ENCODE measurements at places on chromosomes 12 and 14.

- DNase-seq: peak; percentile 61
Observed at GRCh38 chr14:24416254-24416931, 13.1 kb downstream of the CBLN3 start.

- DNase-seq: no peak
Observed at GRCh38 chr12:45429831-45430230, 213.9 kb downstream of the ANO6 start.

- DNase-seq: no peak
Observed at GRCh38 chr12:96447256-96447655, 42.1 kb upstream of the CFAP54 start.

- no peak for DNase-seq
Observed at GRCh38 chr14:28382444-28383190, 384.0 kb upstream of the FOXG1 start.

GRCh38 chr12:75592086-75592485 lies 80.7 kb upstream of the KRR1 start:
- DNase-seq: no peak

DNA sequence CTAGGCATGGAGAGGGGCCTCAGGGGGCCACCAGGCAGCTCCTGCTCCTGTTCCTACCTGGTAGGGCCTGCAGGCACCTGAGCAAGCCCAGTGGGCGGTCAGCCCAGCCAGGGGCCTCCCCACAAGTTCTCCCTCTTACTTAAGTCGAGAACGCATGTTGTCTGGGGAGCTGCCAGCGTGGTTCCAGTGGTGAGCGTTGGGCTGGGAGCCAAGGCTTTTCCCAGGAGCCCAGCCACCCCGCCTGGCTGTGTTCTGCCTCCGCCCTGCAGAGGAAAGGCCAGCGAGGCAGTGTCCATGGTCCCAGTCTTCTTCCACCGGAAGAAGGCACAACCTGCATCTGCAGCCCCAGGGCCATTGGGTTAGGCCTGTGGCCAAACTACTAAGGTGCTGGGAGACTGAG lies 1.4 kb downstream of the C14orf180 start:
- no peak for DNase-seq

DNA sequence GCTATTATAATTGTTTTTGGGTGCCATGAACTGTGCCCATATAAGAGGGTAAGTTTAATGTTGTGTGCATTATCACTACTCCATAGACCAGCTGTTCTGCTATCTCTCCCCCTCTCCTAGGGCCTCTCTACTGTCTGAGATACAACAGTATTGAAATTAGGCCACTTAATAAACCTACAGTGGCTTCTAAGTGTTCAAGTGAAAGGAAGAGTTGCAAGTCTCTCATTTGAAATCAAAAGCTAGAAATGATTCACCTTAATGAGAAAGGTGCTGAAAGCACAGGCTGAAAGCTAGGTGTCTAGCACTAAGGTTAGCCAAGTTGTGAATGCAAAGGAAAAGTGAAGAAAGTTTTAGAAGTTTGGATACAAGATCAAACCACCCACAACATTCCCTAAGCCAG lies 168.0 kb downstream of the SLC16A7 start:
- no peak for DNase-seq

- DNase-seq: no peak
Observed at GRCh38 chr14:50319721-50320120, 7.6 kb downstream of the DMAC2L start.

- no peak for DNase-seq
Observed at GRCh38 chr12:124151583-124151982, 143.3 kb upstream of the RFLNA start.

- no peak for DNase-seq
Observed at GRCh38 chr12:121657305-121658008, 12.0 kb downstream of the MORN3 start.

GRCh38 chr12:97142737-97143410 lies 235.8 kb downstream of the NEDD1 start:
- no peak for DNase-seq

DNA sequence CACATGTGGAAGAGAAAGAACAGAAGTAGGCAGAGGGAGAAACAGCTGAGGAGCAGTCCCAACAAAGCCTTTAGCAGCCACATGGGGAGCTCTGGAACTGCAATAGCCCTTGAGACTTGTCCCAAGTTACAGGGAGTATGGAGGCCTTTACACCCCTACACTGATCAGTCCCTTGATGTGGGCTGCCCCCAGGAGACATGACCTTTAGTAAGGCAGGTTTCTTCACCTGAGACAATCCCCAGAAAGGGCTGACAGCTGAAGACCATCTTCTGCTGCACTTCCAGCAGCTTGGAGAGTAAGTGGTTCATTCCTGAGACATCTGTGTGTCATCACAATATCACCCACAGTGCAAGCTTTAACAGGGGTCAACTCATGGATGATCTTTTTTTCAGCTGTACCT lies 8.6 kb upstream of the SNAPC1 start:
- DNase-seq: no peak

DNA sequence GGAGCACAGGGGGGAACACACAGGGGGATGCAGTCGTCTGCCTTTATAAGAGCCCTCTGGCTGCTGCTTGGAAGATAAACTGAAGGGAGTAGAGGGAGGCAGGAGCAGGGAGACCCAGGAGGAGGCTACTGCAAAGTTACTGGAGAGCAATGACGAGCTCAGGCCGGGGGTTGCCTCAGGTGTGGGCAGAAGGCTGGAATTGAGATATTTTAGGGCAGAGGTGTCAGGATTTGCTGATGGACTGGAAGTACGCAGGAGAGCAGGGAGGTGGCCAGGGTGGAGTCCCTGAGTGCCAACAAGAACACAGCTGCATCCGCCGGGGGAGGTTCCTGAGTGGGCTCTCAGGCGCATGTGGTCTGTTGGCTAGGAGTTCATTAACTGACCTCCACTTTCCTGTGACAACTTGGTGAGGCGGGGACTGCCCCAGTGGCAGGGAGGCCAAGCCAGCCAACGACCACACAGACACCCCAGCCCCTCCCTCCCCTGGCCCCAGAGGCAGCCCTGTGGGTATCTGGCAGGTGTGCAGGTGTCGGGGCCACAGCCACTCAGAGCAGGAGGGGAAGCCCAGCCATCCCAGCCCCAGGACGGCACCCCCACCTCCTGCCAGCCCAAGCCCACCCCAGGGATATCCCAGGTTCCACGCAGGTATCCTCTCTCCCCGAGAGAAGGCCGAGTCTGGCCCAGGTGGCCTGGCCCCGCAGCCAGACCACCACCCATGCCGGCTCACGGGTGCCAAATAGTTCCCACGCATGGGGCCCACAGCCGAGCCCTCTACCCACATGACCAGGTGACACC lies 85.4 kb downstream of the NCOR2 start:
- DNase-seq: no peak
